ENCODE measurements at places on chromosomes 16 and 17.

DNA sequence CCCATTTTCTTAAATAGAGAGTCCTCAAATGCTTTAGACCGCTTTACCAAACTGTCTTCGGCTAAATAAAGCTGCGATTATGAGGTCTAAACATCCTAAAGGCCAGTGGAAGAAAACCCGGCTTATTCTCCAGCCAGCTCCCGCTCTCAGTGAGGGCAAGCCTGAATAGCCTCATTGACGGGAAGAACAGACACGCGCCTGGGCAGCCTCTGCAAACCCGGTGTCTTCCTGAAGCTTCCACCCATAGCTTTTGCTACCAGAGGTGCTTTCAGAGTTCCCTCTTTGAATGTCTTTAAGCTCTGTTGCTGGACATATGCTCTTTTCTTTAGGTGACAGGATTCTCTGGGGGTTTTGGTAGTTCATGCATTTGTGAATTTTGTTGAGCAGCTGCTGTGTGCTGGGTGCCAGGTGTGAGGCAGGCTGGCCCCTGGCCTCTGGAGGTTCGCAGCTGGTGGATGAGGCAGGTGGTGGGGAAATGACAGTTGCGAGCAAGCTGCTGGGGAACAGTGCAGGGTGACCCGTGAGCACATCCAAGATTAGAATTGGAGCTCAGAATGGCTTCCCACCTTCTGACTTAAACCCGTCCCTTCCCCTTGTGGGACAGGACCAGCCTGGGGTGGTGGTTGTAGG is 44.7 kb downstream of the CRISPLD2 start:
- no peak for DNase-seq

DNA sequence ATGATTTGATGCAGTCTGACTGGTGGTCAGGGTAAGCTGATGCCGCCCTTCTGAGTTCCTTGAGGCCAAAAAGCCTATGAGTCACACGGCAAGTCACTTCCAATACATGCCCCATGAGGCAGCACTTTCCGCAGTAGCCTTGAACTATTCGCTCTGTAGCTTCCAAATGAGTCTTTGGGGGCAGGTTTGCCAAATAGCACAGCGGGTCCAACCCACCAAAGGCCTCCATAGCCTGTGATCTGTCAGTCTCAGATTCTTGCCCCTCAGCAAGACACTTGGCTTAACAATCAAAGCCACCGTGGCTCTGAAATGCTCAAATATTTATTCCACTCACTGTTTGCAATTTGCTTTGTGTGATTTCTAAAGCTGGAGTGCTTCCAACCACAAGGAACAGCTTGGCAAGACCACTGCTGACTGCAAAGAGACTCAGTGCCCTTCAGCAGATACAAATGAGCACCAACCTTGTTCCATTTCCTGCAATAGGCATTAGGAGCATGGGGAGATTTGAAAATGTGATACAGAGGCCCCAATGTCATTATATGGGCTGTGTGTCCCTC is 45.4 kb downstream of the CLEC19A start:
- no peak for DNase-seq

GRCh38 chr16:22674832-22675191 is 139.2 kb upstream of the HS3ST2 start:
- no peak for DNase-seq

DNA sequence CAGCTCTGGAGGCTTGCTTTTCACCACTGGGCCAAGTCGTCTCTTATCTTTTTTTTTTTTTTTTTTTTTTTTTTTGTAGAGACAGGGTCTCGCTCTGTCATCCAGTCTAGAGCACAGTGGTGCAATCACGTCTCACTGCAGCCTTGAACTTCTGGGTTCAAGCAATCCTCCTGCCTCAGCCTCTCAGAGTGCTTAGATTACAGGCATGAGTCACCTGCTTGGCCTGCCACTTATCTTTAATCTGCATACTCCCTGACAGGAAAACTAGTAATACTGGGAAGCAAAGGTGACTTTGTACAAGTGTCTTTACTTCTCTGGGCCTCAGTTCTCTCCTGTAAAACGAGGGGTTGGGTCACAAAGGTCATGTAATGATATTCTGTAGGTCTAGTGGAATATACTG is 15.0 kb downstream of the NTN1 start:
- no peak for DNase-seq

DNA sequence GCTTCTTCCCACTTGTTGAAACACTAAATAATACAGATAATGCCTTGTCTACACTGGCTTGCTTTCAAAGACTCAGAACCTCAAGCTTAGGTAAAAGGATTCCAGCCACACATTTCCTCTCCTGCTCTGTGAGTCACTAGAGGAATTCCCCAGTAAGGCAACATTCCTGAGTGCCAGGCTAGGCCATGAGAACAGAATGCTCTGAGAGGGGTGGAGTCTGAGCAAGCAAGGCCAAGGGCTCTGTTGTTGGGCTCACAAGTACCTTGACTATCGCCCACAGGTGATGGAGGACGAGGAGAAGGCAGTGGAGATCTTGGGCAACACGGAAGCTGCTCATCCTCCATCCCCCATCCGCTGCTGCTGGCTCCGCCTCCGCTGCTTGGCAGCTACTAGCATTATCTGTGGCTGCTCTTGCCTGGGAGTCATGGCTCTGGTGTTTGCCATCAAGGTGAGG is 6.7 kb upstream of the PHKG2 start:
- no peak for DNase-seq

GRCh38 chr16:16096121-16096857 is 127.0 kb downstream of the ABCC6 start:
- no peak for DNase-seq
